Iris pigment epithelial cell (primary cell): ENCODE measurements at places on chromosomes 7 and 10.

- DNase-seq = no peak
Observed at GRCh38 chr10:13072339-13072738, 27.6 kb upstream of the OPTN start.

DNA sequence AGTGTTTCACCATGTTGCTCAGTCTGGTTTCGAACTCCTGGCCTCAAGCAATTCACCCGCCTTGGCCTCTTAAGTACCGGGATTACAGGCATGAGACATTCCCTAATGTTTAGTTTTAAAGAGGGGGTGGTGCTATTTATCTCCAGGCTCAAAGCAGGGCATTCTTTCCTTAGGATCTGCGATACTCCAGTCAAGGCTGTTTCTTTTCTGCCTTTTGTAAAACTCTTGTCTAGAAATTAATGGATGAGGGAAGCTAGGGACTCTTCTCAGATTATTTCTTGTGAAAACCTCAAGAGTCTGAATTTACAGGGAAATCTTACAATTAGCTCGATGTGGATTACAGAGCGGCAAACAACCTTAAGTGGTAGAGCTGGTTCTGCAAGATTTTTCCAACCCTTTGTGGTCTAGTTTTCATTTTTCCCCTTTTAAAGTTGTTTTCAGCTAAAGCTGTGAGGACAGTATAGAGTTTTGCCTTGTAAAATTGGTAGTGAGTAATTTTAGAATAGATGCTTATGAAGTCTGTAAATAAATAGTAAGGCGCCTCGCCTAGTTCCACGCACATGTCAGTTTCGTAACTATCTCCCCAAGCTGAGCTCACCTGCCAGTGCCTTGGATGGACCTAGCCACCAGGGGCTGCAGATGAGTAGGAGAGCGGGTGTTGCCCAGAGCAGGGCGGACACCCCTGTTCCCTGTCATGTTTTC, 53.1 kb downstream of the CUX1 start:
- peak; percentile 43 for DNase-seq

GRCh38 chr10:90998733-90999511, 78.0 kb upstream of the ANKRD1 start:
- DNase-seq = no peak

- DNase-seq = peak; percentile 90
Observed at GRCh38 chr10:113957013-113957412, 86.7 kb upstream of the ADRB1 start.

DNA sequence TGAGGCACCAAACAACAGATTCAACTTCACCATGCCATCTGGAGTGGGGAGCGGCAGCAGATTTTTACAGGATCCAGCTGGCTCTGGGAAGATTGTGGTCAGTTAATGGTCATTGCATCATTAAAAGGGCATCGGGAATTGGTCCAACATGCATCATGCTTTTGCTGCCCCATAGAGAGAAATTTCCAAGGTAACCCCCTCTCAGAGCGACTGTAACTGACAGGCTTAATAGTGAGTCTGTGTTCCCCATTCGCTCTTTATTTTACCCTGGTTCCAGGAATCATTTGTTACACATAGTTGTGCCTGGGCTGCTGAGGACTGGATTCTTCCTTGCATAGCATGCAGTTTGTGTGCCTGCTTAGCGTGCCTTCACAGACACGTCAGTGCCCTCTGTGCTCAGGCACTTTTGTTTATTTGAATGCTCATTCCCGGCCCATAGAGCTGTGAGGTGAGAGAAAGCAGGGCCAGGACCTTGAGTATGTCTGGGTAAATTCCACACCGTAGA, 49.9 kb downstream of the CDHR3 start:
- peak; percentile 49 for DNase-seq

DNA sequence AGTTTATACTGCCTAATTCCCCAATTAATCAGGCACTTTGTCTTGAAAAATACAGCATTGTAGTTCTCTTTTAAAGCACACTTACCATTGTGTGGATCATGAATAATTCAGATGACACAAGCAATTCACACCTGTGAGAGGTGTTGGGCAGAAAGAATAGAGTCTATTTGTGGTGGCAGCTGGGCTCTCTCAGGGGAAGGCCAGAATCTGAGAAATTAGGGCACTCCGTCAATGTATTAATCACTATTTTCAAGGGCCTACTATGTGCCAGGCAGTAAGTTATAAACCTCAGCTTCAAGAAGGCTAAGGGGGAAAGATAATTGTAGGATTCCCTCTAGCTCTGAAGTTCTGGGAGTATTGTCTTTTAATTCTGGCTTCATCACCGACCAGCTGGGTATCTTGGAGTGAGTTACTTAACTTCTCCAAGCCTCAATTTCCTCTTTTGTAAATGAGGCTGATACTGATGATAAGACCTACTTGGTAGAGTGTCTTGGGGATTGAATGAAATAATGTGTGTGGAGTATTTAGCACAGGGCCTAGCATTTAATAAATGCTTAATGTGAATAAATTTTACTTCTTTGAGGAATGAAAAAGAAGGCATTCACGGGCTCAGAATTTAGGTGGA, 2.5 kb downstream of the CHN2 start:
- no peak for DNase-seq
